ENCODE measurements at places on chromosomes 5 and 9.
A peak's percentile ranks its signal among the peaks of the same experiment; 100 is the strongest.

- peak; percentile 59 for DNase-seq
Measured at GRCh38 chr5:129852747-129853352, 51.4 kb upstream of the CHSY3 start.

GRCh38 chr5:60535198-60535597, 164.8 kb downstream of the DEPDC1B start:
- DNase-seq, result no peak

DNA sequence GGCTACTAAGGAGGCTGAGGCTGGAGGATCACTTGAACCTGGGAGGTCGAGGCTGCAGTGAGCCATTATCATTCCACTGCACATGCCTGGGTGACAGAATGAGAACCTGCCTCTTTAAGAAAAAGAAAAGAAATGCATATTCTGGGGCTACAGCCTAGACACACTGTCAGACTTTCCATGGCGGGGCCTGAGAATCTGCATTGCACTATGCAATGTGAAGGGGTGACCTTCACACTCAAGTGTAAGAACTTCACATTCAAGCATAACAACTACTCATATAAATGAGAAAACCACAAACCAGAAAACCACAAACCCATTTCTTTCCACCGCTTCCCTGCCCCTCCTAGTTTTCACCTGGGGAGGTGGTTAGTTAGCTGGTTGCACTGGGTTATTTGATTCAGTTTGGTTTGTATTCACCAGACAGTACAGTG, 18.0 kb upstream of the FBP2 start:
- DNase-seq, result no peak

GRCh38 chr9:114503009-114503408, 2.3 kb downstream of the WHRN start:
- DNase-seq, result no peak

DNA sequence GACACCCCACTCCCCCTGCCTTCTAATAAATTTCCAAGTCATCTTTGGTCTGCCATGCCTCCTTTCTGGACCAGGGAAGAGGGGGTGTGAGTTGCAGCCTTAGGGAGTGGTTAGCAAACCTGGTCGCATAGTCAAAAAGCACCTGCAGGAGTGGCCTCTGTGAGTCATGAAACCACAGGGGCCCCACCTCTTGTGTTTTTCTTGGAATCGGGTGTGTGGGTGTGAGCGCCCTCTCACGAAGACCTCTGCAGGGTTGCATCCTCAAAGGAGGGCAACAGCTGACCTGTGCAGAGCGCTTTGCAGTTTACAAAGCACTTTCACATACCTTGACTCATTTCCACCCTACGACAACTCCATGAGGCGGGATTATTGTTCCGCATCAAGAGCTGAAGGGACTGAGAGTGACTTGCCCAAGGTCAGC, 36.8 kb upstream of the TEX48 start:
- no peak for DNase-seq

GRCh38 chr5:96144289-96144688, 182.6 kb upstream of the ELL2 start:
- DNase-seq, result no peak

All from renal pelvis (tissue), 12 donors.